ENCODE measurements at places on chromosomes 2 and 18. TPM values are rescaled to one million over a fixed set of nuclear protein-coding genes. Genes with fewer than 3 reads are reported as not detected.

Gene TIA1
- total RNA-seq = 120 TPM

Gene MYL12A
- total RNA-seq = 556 TPM

Gene DLX2
- total RNA-seq = not detected

Gene ZBTB7C
- 7.5 TPM for total RNA-seq

Gene ANTXR1
- total RNA-seq = 115 TPM

Gene DCC
- total RNA-seq = 0.61 TPM

Gene LCT
- total RNA-seq = 0.08 TPM

- no peaks in the 10 kb centered on the region for H3K36me3 ChIP-seq
- DNase-seq = no peak
- H3K4me1 ChIP-seq = no peaks in the 10 kb centered on the region
These were observed 12.4 kb upstream of the RPL31 start for GRCh38 chr2:100989666-100990065.

DNA sequence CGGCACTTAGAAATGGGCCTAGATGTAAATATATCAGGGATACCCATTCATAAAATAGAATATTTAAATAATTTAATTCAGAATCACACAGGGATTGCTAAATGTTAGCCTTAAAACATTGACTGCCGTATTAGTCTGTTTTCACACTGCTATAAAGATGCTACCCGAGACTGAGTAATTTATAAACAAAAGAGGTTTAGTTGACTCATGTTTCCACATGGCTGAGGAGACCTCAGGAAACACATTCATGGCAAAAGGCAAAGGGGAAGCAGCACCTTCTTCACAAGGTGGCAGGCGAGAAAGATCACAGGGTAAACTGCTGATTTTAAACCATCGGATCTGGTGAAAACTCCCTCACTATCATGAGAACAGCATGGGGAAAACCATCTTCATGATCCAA, 223.6 kb upstream of the GULP1 start:
- no peak overlapping the region for H3K4me3 ChIP-seq
- H3K36me3 ChIP-seq = no peaks in the 10 kb centered on the region
- no peak overlapping the region for H3K27ac ChIP-seq

DNA sequence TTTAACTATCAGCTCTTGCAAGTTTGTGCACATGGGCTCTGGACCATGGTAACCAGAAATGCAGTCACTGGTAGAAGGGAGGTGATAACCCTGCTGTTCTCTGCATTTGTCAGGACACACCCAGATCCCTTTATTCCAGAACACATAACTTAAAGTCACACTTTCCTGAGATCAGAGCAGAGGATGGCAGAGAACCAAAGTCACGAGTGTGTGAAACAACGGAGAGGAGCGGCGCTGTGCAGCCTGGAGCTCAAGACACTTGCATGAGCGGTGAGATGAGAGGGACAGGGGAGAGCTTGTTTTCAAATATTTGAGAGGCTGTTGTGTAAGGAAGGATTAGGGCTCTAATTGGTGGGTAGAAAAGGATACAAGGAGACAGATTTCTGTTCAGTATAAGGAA, 43.3 kb upstream of the AAK1 start:
- no peak overlapping the region for H3K4me3 ChIP-seq
- H3K4me1 ChIP-seq = peaks cover 27% of the 10 kb centered on the region
- no peaks in the 10 kb centered on the region for H3K27me3 ChIP-seq
- H3K27ac ChIP-seq = no peak overlapping the region
- H3K36me3 ChIP-seq = no peaks in the 10 kb centered on the region

DNA sequence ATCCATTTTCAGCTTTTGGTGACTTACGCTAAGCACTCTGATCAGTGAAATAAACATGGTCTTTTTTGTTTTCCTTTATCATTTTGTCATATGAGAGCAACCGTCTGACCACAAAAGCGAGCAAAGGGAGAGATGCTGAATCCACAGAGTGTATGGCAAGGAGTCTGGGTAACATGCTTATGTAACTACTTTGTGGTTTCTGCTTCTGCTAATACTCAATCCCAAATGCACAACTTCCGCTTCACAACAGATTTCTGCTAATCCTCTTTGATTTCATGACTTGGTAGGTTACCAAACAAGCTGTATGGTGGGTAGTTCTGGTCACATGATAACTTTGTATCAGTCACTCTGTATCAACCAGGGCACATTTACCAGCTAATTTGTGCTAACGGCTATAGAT, 908.4 kb upstream of the CRIM1 start:
- no peaks in the 10 kb centered on the region for H3K27me3 ChIP-seq
- H3K4me1 ChIP-seq = no peaks in the 10 kb centered on the region
- H3K4me3 ChIP-seq = no peak overlapping the region
- no peak overlapping the region for H3K27ac ChIP-seq
- no peaks in the 10 kb centered on the region for H3K36me3 ChIP-seq
- DNase-seq = no peak

DNA sequence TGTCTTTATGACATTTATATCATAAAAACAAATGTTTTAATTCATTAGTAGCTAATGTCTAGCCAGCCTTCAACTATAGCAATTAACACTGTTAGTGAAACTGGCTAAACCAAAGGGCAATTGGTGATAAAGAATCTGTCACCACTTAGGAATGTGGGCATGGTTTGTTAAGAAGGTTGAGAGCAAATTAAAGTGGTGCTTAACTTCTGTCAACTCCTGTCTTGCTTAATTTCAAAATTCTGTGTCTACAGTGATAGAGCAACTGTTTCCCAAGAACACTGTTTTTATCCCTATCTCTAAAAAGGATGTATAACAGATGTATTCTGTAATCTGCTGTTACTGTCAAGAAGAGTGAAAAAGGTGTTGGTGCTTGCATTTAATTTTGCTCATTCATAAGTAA, 36.5 kb downstream of the CFAP36 start:
- no peaks in the 10 kb centered on the region for H3K4me1 ChIP-seq
- no peak overlapping the region for H3K27ac ChIP-seq
- no peaks in the 10 kb centered on the region for H3K36me3 ChIP-seq
- no peaks in the 10 kb centered on the region for H3K27me3 ChIP-seq
- H3K4me3 ChIP-seq = no peak overlapping the region

DNA sequence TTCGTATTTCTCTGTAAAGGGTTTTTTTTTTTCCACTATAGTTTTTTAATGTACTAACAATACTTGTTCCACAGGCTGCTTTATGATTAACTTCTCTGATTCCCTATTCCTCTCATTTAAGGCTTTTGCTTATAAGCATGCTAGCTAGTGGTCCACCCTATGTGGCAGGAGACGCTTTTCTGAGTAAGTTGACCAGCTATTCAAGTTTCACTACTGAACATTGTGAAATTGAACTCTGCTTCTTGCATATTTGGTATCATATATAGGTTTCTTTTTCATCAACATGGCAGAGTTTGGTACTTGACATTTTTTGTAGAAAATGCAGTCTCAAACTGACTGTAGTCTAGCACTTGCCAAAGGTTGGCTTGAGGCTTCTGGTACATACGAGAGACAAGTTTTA, 74.2 kb downstream of the OTX1 start:
- H3K27me3 ChIP-seq = no peaks in the 10 kb centered on the region
- H3K4me1 ChIP-seq = no peaks in the 10 kb centered on the region
- no peak for DNase-seq
- H3K36me3 ChIP-seq = no peaks in the 10 kb centered on the region

GRCh38 chr2:144998435-144998834, 478.5 kb upstream of the ZEB2 start:
- no peak overlapping the region for H3K27ac ChIP-seq
- H3K4me3 ChIP-seq = no peak overlapping the region
- no peaks in the 10 kb centered on the region for H3K4me1 ChIP-seq
- H3K36me3 ChIP-seq = no peaks in the 10 kb centered on the region

DNA sequence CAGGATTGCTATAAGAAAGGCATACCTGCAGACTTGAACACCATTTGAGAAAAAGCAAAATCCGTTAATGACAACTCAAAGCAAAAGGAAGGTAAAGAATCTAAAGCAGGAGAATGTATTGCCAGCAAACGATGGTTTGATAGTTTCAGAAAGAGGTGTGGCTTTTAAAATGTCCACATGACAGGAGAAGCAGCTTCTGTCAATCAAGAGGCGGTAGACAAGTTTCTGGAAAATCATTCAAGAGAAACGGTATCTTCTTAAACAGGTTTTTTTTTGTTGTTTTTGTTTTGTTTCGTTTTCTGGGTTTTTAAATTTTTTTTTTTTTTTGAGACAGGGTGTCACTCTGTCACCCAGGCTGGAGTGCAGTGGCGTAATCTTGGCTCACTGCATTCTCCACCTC, 13.8 kb downstream of the CLEC4F start:
- no peak overlapping the region for H3K4me3 ChIP-seq
- no peaks in the 10 kb centered on the region for H3K4me1 ChIP-seq
- DNase-seq = no peak
- no peak overlapping the region for H3K27ac ChIP-seq
- H3K27me3 ChIP-seq = peaks cover 16% of the 10 kb centered on the region

- H3K4me3 ChIP-seq = no peak overlapping the region
- H3K27me3 ChIP-seq = peaks cover 4% of the 10 kb centered on the region
- H3K4me1 ChIP-seq = no peaks in the 10 kb centered on the region
- no peaks in the 10 kb centered on the region for H3K36me3 ChIP-seq
- H3K27ac ChIP-seq = no peak overlapping the region
- no peak for DNase-seq
These were observed 34.6 kb downstream of the ZBTB7C start for GRCh38 chr18:48374423-48375149.

DNA sequence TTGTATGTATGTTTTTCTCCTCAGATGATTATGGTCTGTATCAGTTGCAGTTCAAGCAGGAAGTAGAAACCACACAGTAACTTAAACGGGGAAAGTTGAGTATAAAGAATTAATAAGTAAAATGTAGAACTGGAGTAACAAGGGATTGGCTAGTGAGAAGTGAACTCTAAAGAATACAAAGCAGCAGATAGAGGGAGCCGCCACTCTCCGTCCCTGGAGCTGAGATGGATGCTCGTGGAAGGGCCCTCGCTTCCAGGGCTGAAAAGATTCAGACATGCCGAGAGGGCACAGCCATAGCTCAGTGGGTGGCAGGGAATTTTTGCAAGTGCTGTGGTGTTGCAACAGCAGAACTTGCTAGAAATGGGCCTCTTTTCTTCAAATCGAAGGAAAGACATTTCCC, 155.8 kb downstream of the COL6A3 start:
- DNase-seq = no peak
- peaks cover 16% of the 10 kb centered on the region for H3K4me1 ChIP-seq
- no peaks in the 10 kb centered on the region for H3K36me3 ChIP-seq

- DNase-seq = no peak
- no peaks in the 10 kb centered on the region for H3K27me3 ChIP-seq
- no peaks in the 10 kb centered on the region for H3K36me3 ChIP-seq
- no peak overlapping the region for H3K27ac ChIP-seq
- H3K4me3 ChIP-seq = no peak overlapping the region
- no peaks in the 10 kb centered on the region for H3K4me1 ChIP-seq
These were observed 141.5 kb downstream of the CDC42EP3 start for GRCh38 chr2:37529830-37530415.

DNA sequence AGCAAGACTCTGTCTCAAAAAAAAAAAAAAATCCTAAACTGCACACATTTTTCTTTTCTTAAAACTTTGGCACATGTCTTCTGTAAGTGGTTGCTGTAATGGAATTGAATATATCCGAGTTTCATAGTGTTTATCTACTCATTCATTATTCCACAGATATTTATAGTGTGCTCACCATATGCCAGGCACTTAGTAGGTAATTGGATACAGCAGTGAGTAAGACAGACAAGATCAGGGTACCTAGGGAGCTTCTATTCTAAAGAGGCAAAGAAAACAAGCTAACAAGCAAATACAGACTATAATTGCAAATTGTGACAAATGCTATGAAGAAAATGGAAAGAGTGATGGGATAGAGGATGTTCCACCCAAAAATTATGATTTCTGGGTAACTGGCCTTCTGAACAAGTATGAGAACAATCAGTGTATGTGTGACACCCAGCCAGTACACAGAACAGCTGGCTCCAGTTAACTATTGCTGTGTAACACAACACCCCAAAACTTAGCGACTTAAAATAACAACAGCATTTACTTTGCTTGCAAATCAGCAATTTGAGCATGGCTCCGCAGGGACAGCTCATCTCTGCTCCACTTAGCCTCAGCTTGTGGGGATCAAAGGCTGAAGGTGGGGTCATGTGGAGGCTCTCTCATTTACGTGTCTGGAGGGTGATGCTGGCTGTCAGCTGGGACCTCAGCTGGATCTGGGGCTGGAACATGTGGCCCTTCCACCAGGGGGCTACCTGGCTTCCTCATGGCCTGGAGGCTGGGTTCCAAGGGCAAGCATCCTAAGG, 224.9 kb downstream of the INSIG2 start:
- H3K27ac ChIP-seq = no peak overlapping the region
- peaks cover 2% of the 10 kb centered on the region for H3K4me1 ChIP-seq
- no peaks in the 10 kb centered on the region for H3K36me3 ChIP-seq
- H3K4me3 ChIP-seq = no peak overlapping the region
- DNase-seq = no peak
- H3K27me3 ChIP-seq = peaks cover 16% of the 10 kb centered on the region

DNA sequence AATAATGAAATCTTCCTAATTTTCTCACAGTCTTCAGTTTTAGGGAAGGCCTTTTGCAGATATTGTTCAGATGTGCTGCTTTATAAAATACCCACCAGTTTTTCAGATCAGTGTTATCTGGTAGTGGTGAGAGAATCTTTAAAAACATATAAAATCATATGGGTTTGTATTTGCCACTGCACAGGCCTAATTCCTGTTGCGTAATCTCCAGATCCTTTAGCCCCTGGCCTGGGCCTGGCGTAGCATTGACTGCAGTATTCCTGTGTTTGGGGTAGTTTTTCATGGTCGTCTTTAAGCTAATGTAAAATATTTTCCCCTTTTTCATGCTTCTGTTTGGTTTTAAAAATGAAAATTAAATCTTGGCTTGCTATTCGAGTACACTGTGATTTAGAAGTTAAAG, 43.2 kb downstream of the TSHZ1 start:
- H3K4me1 ChIP-seq = peaks cover 21% of the 10 kb centered on the region
- DNase-seq = no peak
- H3K4me3 ChIP-seq = no peak overlapping the region
- H3K36me3 ChIP-seq = no peaks in the 10 kb centered on the region

GRCh38 chr2:15940661-15941480, 521 bp downstream of the MYCN start:
- peaks cover 23% of the 10 kb centered on the region for H3K4me1 ChIP-seq
- no peak overlapping the region for H3K27ac ChIP-seq
- no peaks in the 10 kb centered on the region for H3K36me3 ChIP-seq
- H3K4me3 ChIP-seq = peak overlapping the region; percentile 31
- H3K27me3 ChIP-seq = peaks cover 75% of the 10 kb centered on the region

- no peaks in the 10 kb centered on the region for H3K27me3 ChIP-seq
- no peaks in the 10 kb centered on the region for H3K36me3 ChIP-seq
- H3K4me1 ChIP-seq = no peaks in the 10 kb centered on the region
- no peak overlapping the region for H3K4me3 ChIP-seq
- no peak for DNase-seq
These were observed 927.5 kb downstream of the ERBB4 start for GRCh38 chr2:211611061-211611518.

DNA sequence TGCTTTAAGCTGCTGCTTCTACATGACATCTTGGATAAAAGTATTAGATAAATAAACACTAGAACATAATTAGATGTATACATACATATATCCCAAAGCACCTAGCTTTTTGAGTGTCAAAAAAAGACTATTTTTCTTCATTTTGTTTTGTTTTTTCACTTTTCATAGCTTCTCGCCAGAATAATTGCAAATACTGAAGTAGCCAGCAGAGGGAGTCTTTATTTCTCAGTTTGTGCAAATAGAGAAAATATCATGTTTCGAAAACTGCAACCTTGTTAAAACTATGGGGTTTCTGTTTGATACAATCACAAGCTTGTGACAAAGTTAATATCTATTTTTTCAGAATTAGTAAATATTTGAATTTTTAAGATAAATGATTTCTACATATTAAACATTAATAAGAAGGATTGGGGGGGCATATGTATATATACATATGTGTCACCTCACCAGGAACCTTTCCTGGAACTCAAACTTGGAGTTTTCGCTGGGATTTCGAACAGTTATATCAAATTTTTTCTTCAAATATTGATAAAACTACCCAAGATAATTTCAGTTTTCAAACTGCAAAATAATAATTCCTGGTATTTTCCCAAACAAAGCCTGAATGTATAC, 61.0 kb downstream of the GRB14 start:
- H3K36me3 ChIP-seq = no peaks in the 10 kb centered on the region
- DNase-seq = no peak
- H3K4me1 ChIP-seq = no peaks in the 10 kb centered on the region
- no peak overlapping the region for H3K27ac ChIP-seq

Data from left lung (tissue), 14 donors.